ACHN (cell line): ENCODE measurements at places on chromosomes 5 and 9.

- DNase-seq: no peak
Observed at GRCh38 chr9:126024581-126025230, 277.5 kb downstream of the PBX3 start.

- peak; percentile 13 for DNase-seq
Observed at GRCh38 chr9:133396952-133397351, 20.8 kb downstream of the STKLD1 start.

GRCh38 chr5:42951293-42951840 is 88.8 kb downstream of the ANXA2R start:
- DNase-seq: no peak

GRCh38 chr5:57332361-57332760 is 150.2 kb downstream of the ACTBL2 start:
- no peak for DNase-seq

DNA sequence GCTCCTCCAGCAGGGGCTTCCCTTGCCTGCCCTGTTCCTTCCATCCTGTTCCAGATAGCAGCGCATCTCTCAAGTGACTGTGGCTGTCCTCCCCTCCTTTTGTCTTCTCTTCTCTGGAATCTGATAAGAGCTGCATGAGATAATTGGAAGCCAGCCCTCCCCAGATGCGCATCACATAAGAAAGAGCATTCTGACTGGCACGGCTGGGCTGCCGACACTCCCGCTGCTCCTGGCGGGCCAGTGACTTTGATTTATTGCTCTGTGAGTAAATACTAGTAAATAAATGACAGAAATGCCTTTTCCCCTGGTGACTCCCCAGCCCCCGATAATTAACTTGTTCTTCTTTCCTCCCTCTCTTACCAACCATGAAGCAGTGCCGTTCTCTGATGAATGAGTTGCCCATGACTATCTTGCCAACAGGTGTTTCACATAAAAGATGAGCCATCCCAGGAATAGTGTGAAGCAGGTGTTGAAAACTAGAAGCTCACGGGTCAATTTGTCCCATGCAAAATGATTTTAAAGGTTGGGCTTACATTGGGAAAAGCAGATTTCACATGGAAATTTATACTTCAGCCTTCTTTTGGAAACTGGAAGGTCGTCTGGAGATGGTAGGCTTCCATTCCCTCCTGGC is 212.3 kb downstream of the ERCC6L2 start:
- no peak for DNase-seq

DNA sequence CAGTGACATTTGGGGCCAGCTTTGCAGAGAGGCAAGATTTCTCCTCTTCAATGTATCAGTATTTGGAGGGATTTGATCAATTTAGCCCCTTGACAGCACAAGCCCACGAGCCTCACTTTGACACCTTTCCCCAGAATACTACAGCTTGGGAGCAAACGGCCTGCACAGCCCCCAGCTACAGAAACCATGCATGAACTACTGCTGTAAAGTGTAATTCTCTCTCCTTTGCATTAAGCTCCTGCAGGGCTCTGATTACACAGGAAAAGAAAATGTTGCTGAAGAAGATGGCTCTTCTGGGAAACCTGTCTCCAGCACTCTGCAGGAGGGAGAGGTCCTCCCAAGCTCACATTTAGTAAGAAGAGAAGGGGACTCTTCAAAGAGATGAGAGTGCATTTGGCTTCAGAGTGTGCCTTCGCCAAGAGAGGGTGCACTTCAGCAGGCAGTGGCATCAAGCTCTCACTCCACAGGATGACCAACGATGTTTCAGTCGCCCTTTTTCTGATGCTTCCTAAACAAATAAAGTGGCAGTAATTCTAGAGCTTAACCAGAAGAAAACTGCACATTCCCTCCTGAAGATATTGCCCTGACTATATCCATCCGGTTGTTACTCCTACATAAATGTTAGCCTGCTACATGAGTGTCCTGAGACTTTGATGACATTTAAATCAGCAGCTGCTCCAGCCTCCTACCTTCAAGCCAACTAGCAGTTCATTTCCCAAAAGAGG is 272.2 kb downstream of the AUH start:
- no peak for DNase-seq

DNA sequence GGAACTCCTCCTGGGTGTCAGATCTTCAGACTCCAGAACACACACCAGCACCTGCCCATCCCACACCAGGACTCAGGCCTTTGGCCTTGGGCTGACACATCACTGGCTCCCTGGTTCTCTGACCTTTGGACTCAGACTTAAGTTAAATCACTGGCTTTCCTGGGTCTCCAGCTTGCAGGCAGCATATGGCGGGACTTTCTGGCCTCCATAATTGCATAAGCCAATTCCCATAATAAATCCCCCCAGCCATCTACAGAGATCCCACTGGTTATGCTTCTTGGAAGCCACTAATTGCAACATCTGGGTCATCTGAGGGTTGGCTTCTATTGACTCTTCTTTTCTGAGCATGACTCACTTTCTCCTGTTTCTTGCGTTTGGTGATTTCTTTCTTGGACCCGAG is 80.3 kb upstream of the SARDH start:
- DNase-seq: no peak

DNA sequence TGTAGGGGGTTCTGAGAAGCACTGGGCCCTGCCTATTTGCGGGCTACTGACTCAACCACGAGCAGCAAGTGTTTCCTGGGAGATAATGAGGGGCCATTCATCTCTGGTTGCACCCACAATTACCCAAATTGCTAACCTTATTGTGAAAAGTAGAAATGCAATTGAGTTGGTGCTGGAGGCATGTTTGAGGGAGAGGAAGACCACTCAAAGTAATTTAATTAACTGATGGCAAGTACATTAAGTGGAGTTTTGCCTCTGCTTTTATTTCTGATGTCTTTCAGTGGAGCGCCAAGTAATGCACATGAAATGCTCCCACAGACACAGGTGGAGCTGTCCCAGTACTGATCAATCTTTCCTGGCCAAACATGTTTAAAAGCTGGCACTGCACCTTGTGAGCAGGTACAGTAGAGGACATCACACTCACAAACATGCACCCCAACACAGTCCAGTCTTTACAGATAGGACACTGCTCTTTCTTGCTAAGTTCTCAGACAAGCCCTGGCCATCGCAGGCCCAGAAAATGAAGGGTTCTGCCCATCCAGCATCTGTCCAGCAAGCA is 195.4 kb downstream of the HSPA4 start:
- no peak for DNase-seq

- no peak for DNase-seq
Observed at GRCh38 chr5:81315336-81315735, 13.9 kb downstream of the ZCCHC9 start.

DNA sequence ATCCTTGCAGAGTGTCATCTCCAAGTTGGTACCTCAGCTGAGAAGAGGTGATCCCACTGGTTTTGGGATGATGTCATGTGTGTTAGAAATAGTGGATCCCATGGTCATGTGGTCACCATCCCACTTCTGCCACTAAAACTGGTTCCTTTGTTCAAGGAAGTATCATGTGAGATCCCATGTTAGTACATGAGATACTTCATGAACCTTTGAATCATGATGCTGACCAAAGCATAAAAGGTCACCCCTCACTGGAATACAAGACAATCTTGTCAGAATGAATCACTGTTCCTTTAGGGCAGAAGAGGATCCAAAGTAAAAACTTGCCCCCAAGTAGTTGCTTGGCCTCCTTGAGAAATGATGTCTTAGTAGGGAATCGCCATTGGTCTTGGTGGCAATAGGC is 150.9 kb upstream of the MOCS2 start:
- DNase-seq: no peak

DNA sequence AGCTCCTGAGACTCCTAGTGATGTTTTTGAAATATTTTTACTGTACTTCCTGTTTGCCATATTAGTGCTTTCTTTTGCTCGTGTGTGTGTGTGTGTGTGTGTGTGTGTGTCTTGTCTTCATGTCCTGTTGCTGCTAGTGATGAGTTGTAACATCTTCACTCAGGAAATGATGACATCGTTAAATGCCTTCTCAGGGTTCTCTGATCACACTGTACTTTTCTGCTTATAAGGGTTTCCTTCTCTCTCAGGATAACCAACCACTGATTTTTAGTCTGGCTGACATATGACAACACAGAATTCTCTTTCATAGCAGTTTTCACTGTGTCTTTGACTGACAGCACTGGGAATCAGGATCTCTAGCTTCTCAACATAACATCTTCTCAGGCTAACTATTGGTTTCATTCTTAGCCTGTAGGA is 16.1 kb downstream of the SV2C start:
- no peak for DNase-seq

DNA sequence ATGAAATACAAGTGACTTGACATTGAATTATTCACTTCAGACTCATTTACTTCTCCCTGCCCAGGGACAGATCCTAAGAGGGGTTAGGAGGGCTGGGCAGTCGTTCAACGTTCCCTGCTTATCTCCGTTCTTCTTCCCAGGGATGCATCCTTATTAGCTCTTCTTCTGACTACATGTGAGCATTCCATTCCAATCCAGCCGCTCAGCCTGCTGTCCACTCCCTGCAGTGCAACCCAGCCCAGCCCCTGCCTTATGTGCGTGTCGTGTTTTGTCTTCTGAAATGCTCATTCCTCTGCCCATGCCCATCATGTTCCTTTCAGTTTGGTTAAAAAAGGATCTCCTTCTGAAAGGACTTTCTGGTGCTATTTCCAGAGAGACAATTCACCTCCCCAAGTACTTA is 64.7 kb upstream of the PALM2AKAP2 start:
- no peak for DNase-seq

GRCh38 chr9:127637322-127637847 is 25.3 kb downstream of the STXBP1 start:
- no peak for DNase-seq

GRCh38 chr5:91339063-91339705 is 43.9 kb downstream of the ARRDC3 start:
- DNase-seq: no peak

- DNase-seq: no peak
Observed at GRCh38 chr5:1099926-1100663, 11.8 kb downstream of the SLC12A7 start.

DNA sequence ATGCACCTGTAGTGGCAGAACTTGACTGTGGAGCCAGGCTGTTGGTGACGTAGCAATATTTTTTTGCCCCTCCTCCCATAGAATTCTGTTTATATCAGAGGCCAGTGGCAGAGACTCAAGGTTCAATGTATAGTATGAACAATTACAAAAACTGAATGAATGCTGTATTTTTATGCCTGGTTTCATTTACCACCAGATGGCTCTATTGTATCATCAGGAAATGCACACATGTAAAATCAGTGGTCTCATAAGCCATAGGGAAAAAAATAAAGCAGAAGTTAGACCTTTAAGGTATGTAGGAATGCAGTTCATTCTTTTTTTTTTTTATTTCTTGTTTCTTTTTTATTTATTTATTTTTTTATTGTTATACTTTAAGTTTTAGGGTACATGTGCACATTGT is 43.6 kb downstream of the CCDC192 start:
- DNase-seq: peak; percentile 25

DNA sequence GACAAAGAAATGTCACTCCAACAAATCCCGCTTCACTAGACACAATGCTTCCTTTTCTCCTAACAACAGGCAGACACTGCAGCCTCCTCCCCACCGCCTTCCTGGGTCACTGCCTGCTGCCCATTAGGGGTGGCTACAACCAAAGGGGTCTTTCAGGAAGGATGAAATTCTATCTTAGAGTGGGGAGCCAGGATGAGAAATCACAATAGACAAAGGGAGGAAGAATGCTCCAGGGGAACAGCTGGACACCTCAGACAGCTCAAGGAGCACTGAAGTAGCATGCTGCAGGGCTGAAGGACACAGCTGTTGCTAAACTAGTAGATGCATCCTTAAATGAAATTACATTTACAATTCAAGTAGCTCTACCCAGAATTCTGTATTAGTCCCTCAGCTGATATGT is 54.2 kb downstream of the PRELID2 start:
- no peak for DNase-seq

- no peak for DNase-seq
Observed at GRCh38 chr5:94471521-94471920, 146.9 kb downstream of the KIAA0825 start.

DNA sequence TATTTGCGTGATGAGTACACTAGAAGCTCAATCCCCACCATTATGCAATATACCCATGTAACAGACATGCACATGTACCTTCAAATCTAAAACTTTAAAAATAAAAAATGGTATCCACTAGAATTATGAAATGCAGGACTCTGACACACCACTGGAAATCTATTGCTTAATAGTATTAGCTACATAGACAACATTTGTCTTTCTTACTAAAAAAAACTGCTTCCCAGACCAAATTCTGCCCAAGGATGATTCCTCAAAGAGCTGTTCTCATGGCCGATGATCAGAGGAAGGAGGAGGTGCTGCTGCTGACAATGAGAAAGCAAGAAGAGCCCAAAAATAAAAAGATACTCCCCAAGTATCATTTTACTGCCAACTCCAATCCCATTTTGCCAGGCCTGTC is 67.2 kb downstream of the TTC39B start:
- DNase-seq: no peak

DNA sequence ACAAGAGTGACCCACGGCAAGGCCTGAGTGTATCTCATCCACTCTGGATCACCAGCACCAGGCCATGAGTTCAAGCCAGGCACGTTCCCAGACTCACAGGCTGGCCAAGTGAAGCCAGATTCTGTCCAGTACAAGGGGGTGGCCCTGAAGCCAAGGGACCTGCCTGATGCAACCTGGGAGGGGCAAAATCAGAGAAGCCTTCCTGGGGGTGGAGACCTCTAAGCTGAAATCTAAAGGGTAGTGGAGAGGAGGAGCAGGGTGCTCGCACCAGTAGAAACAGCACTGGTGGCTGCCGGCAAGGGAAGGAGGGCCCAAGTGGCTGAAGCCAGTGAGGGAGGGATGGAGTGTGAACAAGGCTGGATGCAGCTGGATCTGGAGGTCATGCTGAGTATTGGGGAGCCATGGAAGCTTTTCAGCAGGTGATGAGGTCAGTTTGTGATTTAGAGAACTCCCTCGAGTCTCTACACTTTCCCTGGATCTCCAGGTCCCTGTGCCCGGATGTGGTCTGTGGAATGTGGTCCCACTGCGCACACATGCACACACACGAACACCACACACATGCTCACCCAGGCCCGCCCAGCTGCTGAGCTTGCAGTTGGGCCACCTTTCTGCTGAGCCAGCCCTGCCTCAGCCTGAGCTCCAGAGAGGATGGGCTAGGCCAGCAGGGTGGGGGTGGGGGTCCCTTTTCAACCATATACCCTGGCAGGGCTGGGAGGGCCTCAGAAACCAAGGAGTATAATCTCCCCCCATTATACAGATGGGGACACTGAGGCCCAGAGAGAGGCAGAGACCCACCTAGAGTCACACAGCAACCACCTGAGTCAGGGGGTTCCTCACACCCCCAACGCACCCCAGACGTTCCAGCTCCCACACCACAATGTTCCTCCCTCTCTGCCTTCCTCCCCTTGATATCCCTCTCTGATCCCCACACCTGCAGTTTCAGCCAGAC is 1.6 kb downstream of the PIP5KL1 start:
- no peak for DNase-seq
